ENCODE measurements at places on chromosomes 1 and 21.

DNA sequence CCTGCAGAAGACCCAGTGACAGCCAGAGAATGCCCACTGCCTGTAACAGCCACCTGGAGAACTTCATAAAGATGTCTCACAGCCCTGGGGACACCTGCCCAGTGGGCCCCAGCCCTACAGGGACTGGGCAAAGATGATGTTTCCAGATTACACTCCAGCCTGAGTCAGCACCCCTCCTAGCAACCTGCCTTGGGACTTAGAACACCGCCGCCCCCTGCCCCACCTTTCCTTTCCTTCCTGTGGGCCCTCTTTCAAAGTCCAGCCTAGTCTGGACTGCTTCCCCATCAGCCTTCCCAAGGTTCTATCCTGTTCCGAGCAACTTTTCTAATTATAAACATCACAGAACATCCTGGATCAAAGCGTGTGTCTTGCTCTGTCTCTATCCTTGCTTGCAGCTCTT, 14.7 kb upstream of the PINK1 start:
- DNase-seq, result no peak
- no peaks in the 10 kb centered on the region for H3K27me3 ChIP-seq
- no peak overlapping the region for H3K27ac ChIP-seq
- no peak overlapping the region for H3K4me3 ChIP-seq

GRCh38 chr1:153572569-153573015, 6.9 kb upstream of the S100A2 start:
- H3K27me3 ChIP-seq, result no peaks in the 10 kb centered on the region
- peak; percentile 92 for DNase-seq
- peaks cover 22% of the 10 kb centered on the region for H3K4me1 ChIP-seq
- H3K27ac ChIP-seq, result peak overlapping the region; percentile 32

GRCh38 chr1:33529957-33530356, 57.5 kb downstream of the ZSCAN20 start:
- H3K4me3 ChIP-seq, result no peak overlapping the region
- no peaks in the 10 kb centered on the region for H3K4me1 ChIP-seq
- DNase-seq, result no peak
- no peaks in the 10 kb centered on the region for H3K36me3 ChIP-seq
- H3K27me3 ChIP-seq, result no peaks in the 10 kb centered on the region

DNA sequence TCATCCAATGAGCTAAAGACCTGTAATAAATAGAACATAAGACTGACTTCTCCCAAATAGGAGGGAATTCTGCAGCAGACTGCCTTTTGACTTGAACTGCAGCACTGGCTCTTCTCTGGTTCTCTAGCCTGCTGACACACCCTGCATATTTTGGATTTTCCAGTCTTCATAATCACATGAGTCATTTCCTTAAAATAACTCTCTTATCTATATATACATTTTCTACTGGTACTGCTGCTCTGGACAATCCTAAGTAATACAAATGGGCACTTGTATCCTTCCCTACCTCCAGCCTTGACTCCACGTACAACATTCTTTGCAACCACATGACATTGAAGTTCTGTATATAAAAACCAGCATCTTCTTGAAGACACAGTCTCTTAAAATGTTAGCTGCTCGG, 429.4 kb upstream of the TMPRSS15 start:
- DNase-seq, result no peak
- no peaks in the 10 kb centered on the region for H3K4me1 ChIP-seq
- H3K4me3 ChIP-seq, result no peak overlapping the region
- no peak overlapping the region for H3K27ac ChIP-seq
- no peaks in the 10 kb centered on the region for H3K36me3 ChIP-seq
- no peaks in the 10 kb centered on the region for H3K27me3 ChIP-seq
